Tibial nerve (tissue), 4 donors: ENCODE measurements at places on chromosomes 4 and X. TPM values are rescaled to one million over a fixed set of nuclear protein-coding genes. Genes with fewer than 3 reads are reported as not detected.
A peak's percentile ranks its signal among the peaks of the same experiment; 100 is the strongest.

GRCh38 chr4:41050116-41050515 is 164.2 kb downstream of the APBB2 start:
- no peak for DNase-seq

DNA sequence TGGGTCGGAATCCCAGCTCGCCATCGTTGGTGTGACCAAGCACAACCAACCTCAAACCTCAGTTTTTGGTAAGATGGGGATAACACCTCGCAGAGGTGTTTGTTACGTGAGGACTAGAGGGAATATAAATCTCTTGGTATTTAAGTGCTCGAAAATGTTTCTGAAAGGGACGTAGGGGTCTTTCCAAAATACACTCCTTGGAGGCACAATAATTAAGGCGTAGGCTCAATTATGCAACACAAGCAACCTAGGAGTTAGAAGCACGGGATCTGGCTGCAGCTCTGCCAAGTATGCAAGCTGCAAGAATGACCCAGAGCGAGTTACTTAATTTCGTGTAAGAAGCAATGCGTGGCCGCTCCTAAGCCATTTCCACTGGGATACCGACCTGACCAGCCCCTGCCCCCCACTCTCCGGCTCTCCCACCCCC is 552 bp downstream of the ADH5 start:
- DNase-seq, result peak; percentile 63

DNA sequence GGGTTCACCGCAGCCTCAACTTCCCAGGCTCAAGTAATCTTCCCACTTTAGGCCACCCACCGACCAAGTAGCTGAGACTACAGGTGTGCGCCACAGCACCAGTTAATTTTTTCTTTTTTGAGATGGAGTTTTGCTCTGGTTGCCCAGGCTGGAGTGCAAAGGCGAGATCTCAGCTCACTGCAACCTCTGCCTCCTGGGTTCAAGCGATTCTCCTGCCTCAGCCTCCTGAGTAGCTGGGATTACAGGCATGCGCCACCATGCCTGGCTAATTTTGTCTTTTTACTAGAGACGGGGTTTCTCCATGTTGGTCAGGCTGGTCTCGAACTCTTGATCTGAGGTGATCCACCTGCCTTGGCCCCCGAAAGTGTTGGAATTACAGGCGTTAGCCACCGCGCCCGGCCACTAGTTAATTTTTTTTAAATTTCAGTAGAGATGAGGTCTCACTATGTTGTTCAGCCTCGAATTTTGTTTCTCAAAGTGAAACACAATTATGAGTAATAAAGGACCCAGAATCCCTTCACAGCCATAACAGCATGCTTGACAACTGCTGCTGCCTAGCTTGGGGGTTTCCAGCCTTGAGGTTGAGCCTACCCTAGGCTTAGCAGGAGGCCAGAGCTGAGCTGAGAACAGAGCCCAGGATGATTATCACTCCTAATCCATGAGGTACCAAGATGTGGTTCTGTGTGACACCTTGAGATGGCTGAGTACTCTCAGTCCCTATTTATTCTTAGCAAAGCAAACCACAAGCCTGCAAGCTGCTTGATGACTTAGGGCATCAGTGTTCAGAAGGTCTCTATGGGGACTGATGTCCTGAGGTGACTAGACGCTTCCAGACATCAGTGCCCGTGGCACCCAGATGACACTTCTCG is 41.6 kb upstream of the NKRF start:
- no peak for DNase-seq

GRCh38 chr4:81921751-81922159 is 450.0 kb upstream of the RASGEF1B start:
- no peak for DNase-seq

GRCh38 chr4:81378386-81378785 is 93.3 kb downstream of the RASGEF1B start:
- DNase-seq, result no peak

- DNase-seq, result no peak
These were observed 263.1 kb downstream of the SPRY1 start for GRCh38 chr4:123659730-123660129.

- no peak for DNase-seq
These were observed 170.7 kb upstream of the SMARCAD1 start for GRCh38 chr4:94036964-94037363.

DNA sequence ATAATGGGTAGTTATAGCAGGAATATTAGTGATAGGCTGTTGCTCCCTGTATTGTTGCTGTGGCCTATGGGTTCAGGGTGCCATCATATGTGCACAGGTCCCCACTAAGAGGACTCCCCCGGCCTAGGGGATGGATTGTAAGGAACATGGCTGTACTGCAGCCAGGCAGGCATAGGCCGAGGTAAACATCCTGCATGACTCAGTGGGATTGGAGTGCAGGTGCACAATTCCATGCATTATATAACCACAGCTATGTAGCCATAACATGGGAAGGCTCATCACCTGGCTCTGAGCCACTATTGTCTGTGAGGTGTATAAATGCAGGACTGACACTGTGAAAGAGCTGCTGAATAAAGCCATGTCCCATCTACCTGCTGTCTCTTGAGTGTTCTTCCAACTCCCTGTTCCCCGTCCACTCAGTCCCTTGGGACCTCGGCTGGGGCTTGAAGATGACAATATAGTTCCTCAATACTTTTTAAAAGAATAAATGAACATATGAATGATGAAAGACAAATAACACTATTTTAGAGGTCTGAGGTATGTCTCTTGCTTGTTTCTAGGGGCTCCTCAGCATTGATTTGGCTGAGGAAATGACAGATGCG is 425.2 kb downstream of the IDS start:
- no peak for DNase-seq

- DNase-seq, result no peak
These were observed 45.3 kb upstream of the ZMAT1 start for GRCh38 chrX:101977106-101977505.

DNA sequence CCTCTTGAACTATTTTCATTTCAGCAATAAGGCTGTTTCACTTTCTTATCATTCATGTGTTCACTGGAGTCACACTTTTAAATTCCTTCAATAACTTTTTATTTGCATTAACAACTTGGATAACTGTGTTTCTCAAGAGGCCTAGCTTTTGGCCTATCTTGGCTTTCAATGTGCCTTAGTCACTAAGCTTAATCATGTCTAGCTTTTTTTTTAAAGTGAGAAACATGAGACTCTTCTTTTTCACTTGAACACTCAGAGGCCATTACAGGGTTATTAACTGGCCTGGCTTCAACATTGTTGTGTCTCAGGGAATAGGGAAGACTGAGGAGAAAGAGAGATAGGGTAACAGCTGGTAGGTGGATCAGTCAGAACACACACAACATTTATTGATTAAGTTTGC is 64.0 kb upstream of the VCX2 start:
- DNase-seq, result no peak

GRCh38 chrX:118507766-118508165 is 12.2 kb downstream of the DOCK11 start:
- DNase-seq, result no peak

DNA sequence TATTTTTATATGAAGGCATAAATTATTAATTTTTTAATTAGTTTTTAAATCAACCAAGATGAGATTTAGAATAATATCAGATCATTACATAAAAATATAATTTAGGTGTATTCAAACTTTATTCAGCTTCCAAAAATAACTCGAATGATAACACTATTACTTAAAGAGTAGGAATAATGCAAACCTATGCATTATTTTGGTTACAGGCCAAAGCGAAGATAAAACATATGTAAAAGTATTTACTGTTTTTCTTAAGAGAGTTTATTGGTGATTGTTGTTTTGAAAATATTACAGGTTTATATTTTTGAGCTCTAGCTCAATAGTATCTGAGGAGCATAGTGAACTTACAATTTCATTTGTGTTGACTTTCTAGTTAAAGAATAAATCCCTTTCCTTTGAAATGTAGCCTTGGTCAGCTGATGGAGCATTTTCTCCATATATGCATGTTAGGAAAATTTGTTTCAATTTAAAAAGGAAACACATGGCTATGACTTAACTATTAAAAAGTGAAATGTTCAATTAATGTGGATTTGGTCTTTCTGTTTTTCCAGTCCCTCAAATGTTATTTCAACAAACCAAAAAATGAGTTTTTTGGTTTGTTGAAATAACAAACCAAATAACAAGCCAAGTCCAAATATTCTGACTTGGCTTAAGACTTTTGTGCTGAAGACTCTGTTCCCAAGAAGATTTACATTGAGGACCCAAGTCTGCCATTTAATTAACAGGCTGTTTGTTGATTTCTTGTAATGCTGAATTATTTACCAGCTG is 346.9 kb downstream of the ARHGAP24 start:
- DNase-seq, result no peak

- no peak for DNase-seq
These were observed 14.5 kb downstream of the AASDH start for GRCh38 chr4:56372774-56373173.

- DNase-seq, result no peak
These were observed 1.5 kb downstream of the SLC26A1 start for GRCh38 chr4:991451-992296.

DNA sequence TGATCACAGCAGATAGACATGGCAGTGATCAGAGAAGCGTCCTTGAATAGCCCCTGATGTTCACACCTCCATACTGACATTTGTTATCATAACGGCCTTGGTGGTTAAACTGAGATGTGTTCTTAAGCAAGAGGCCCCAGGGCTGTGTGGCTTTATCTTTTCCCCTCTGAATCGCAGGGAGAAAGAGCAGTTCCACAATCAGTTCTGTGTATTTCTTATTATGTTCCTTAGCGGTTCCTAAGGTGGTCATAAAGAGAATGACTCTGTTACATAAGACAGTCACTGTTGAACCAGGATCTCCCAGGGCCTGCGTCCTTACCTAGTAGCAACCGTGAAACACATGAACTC is 52.8 kb upstream of the CBR4 start:
- DNase-seq, result no peak

GRCh38 chr4:175499735-175500352 is 312.2 kb downstream of the GPM6A start:
- DNase-seq, result no peak

DNA sequence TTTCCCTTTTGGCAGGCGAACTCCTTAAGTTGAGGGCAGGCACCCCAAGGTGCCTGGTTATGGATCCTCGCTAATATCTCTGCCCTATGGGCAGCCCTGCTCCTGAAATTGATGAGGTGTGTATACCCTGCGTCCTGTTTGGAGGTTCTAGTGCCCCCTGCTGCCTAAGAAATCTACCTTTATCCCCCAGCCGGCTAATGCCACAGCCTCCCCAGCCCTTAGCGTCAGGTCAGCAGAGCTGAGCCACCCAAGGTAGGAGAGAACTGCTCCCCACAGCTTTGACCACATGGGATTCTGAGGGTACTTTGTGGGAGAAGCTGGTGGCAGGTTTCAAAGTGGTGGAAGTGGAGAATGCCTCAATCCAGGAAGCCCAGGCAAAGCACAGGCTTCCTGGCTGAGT is 50.8 kb downstream of the ANAPC4 start:
- no peak for DNase-seq

DNA sequence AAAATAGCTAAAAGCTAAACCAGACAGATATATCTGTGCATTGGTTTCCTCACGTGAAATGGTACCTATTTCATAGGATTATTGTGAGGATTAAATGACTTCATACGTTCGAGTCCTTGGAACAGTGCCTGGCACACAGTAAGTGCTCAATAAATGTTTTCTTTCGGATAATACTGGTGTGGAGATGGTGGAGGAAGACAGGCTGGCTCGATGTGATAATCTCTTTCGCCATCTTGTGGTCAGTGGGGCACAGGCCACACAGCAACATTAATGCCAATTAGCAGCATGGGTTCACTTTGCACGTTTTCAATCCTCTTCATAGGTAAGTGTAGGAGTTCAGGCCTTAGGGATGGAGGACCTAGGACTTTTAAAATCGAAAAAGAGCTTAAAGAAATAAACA is 9.3 kb downstream of the PAGE4 start:
- no peak for DNase-seq

GRCh38 chr4:46146993-46147392 is 23.1 kb upstream of the GABRG1 start:
- no peak for DNase-seq

DNA sequence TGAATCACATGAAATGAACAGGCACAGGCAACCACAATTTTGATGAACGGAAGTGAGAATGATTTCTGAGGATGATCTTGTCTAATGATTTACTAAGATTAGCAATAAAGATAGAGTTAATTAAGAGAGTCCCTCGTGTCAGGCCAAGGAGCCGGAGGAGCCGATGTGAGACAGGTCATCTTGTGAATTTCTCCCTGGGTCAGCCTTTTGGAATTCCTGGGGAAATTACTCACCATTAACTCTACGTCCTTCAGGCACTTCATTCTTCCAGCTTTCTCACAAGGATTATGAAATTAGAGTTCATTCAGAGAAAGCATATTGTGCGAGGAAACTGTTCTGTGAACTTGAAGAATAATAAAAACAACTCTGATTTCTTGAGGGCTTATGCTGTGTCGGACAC is 86.7 kb downstream of the PSAPL1 start:
- DNase-seq, result no peak

DNA sequence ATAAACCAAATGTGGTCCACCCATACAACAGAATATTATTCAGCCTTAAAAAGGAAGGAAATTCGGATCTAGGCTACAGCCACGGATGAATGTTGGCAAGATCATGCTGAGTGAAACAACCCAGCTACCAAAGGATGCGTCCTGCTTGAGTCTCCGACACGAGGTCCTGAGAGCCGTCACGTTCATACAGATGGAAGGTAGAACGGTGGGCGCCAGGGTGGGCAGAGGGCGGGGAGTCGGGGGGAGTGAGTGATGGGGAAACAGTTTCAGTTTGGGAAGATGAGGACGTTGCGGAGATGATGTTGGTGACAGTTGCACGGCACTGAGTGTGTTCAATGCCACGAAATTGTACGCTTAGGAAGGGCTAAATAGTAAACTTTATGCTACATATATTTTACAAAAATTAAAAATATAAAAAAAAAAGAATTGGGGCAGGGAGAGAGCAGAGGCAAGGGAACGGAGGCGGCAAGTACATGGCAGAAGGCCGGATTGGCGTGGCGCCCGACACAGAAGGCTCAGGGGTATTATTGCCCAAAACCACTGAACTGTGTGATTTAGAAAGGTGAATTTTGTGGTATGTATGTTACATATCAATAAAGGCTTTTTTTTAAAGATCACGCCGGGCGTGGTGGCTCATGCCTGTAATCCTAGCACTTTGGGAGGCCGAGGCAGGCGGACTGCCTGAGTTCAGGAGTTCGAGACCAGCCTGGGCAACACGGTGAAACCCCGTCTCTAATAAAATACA is 14.8 kb upstream of the MXD4 start:
- DNase-seq, result no peak

The CYLC1 gene
- not detected for total RNA-seq

The GRIA2 gene
- 4.5 TPM for total RNA-seq

The HPRT1 gene
- total RNA-seq, result 11.7 TPM

The MXD4 gene
- total RNA-seq, result 62.8 TPM

The SPANXC gene
- total RNA-seq, result not detected

The DMD gene
- total RNA-seq, result 156 TPM

The ODAPH gene
- total RNA-seq, result not detected

The DUSP9 gene
- total RNA-seq, result not detected

The PCYT1B gene
- total RNA-seq, result 0.87 TPM

The AREG gene
- total RNA-seq, result 12.9 TPM

The ADGRG4 gene
- total RNA-seq, result 0.20 TPM

The MGARP gene
- not detected for total RNA-seq

The CSAG2 gene
- total RNA-seq, result not detected

The PCDH18 gene
- 52.5 TPM for total RNA-seq

The MAGT1 gene
- total RNA-seq, result 59.0 TPM

The MYOZ2 gene
- total RNA-seq, result 0.30 TPM

The CSAG3 gene
- not detected for total RNA-seq
